ENCODE measurements at places on chromosomes 5 and 9. TPM values are rescaled to one million over a fixed set of nuclear protein-coding genes. Genes with fewer than 3 reads are reported as not detected.

DNA sequence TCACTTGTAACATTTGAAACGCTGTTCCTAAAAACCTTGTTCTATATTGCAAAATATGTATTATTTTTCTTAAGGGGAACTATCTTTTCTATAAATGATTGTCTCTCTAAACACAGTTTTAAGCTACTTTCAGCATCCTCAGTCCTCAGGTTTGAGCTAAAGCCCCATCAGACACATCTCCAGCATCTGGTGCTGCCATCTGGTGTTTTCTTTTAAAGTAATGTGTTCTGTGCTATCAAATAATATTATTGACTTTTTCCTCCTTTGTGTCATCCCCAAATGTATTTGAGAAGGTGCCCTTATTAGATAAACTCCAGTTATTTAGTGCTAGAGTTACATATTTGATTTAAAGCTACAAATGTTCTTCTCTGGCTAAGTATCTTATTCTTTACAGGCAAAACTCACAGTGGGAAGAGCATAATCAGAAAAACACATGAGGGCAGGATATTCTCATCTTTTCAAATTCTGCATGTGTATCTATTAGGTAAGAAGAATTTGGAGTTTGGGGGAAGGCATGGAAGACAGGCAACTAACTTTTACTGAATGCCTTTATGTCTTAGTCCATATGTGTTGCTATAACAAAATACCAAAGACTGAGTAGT, 27.5 kb downstream of the ZNF474 start:
- no peak overlapping the region for H3K4me3 ChIP-seq
- H3K4me1 ChIP-seq = no peaks in the 10 kb centered on the region
- H3K27me3 ChIP-seq = no peaks in the 10 kb centered on the region
- no peaks in the 10 kb centered on the region for H3K36me3 ChIP-seq

DNA sequence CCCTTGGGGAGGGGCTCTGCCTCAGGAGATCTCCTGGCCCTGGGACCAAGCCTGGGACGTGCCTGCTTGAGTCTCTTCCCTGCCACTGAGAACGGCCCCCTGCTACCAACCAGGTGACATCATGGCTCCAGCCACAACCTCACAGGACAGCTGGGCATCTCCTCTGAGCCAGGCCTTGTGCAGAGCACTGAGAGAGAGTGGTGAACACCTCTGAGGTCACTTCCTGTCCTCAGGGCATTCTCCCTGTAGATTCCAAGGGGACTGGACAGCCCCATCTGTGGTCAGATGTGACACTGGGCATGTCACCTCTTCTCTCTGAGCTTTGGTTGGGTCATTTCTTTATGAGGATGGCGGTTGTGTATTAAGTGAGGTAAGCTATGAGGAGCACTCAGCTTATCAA, 172.0 kb downstream of the MELK start:
- no peak for DNase-seq
- no peaks in the 10 kb centered on the region for H3K27me3 ChIP-seq
- H3K4me1 ChIP-seq = no peaks in the 10 kb centered on the region
- H3K4me3 ChIP-seq = no peak overlapping the region

GRCh38 chr9:124370896-124371582, 44.2 kb downstream of the PSMB7 start:
- no peaks in the 10 kb centered on the region for H3K4me1 ChIP-seq
- H3K27ac ChIP-seq = no peak overlapping the region
- H3K4me3 ChIP-seq = no peak overlapping the region

DNA sequence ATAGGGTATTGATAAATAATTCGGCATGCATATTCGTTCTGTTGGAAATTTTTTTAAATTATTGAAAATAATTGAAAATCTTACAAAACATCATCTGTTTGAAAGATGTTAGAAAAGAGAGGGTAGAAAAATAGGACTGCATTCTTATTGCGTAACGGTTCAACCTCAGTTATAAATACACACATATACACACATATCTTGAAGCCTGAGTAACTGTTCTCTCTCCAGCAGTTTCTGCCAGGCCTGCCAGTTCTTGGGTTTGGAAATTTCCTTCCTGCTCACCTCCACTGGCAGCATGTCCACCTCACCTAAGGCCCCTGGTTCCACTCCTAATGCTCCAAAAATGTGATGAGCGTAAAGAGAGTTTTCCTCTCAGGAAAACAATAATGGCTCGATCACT, 9.1 kb downstream of the SPATA31E1 start:
- H3K4me1 ChIP-seq = no peaks in the 10 kb centered on the region
- H3K36me3 ChIP-seq = no peaks in the 10 kb centered on the region
- no peak for DNase-seq
- no peaks in the 10 kb centered on the region for H3K27me3 ChIP-seq

GRCh38 chr5:132459983-132460838, 30.4 kb downstream of the IRF1 start:
- H3K27ac ChIP-seq = no peak overlapping the region
- no peak for DNase-seq
- H3K36me3 ChIP-seq = peaks cover 5% of the 10 kb centered on the region
- no peaks in the 10 kb centered on the region for H3K27me3 ChIP-seq

- no peak overlapping the region for H3K27ac ChIP-seq
- H3K4me1 ChIP-seq = no peaks in the 10 kb centered on the region
- no peaks in the 10 kb centered on the region for H3K27me3 ChIP-seq
- H3K36me3 ChIP-seq = no peaks in the 10 kb centered on the region
- no peak overlapping the region for H3K4me3 ChIP-seq
Measured at GRCh38 chr9:5191985-5192384, 6.5 kb upstream of the INSL6 start.

GRCh38 chr9:126638571-126639132, 24.9 kb downstream of the LMX1B start:
- no peak overlapping the region for H3K4me3 ChIP-seq
- H3K4me1 ChIP-seq = peaks cover 15% of the 10 kb centered on the region
- no peak overlapping the region for H3K27ac ChIP-seq
- DNase-seq = no peak
- H3K36me3 ChIP-seq = no peaks in the 10 kb centered on the region

DNA sequence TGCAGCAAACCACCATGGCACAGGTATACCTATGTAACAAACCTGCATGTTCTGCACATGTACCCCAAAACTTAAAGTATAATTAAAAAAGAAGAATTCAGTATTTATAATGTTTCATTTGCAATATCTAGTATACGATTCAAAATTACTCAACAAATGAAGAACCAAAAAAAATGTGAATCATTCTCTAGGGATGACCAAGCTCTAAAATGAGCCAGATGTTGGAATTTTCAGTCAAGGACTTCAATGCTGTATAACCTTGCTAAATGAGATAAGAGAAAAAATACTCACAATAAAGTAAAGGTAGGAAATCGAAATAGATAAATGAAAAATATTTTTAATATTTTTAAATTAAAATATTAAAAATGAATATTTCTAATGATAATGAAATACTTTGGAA, 108.7 kb upstream of the ADRA1B start:
- H3K4me3 ChIP-seq = no peak overlapping the region
- DNase-seq = no peak
- H3K4me1 ChIP-seq = no peaks in the 10 kb centered on the region
- no peak overlapping the region for H3K27ac ChIP-seq

GRCh38 chr9:130922893-130923610, 16.0 kb downstream of the FIBCD1 start:
- H3K4me3 ChIP-seq = no peak overlapping the region
- no peaks in the 10 kb centered on the region for H3K4me1 ChIP-seq
- no peak for DNase-seq
- H3K27me3 ChIP-seq = no peaks in the 10 kb centered on the region
- H3K36me3 ChIP-seq = no peaks in the 10 kb centered on the region

DNA sequence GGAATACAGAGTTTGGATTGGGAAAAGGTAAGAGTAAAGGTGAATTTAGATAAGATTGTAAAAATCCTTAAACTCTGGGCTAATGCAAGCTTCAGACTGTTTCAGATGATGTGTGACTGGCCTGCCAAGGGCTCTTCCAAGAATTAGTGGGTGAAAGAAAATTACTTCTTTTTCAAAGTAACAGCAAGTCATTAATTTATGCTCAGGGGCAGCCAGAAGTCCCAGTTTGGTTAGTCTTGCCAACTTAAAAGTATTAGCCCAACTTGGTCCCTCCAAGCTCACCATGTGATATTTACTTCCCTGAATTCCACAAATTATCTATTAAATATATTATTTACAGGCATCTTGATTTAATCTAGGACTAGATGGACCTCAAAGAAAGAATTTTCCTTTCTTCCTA, 947.8 kb downstream of the NR2F1-AS1 start:
- no peak overlapping the region for H3K4me3 ChIP-seq
- no peak overlapping the region for H3K27ac ChIP-seq
- H3K27me3 ChIP-seq = no peaks in the 10 kb centered on the region
- no peaks in the 10 kb centered on the region for H3K36me3 ChIP-seq

DNA sequence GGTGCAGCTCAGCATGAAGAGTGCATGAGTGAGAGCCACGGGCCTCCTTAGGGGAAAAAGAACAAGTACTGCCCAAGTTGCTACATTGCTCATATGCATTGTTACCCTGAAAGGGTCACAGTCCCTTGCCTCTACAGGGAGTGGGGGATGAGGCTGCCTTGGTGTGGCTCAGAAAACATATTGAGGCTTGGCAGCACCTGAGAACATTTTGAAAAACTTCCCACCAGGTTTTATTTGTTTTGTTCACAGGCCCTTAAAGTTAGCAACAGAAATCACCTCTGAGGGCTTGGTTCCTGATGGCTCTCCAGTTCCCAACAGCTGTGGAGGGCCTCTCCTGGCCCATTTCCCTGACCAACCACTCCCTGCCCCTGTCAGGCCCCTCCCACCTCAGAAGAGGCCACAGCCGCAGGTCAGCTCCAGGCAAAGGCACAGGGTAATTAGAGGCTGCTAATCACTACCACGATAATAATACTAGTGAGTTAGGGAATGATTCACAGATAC, 90.7 kb upstream of the ADRA1B start:
- H3K27ac ChIP-seq = peak overlapping the region; percentile 40
- no peaks in the 10 kb centered on the region for H3K27me3 ChIP-seq
- no peaks in the 10 kb centered on the region for H3K36me3 ChIP-seq

The IPO11 gene
- total RNA-seq = 24.6 TPM

The STX17 gene
- total RNA-seq = 18.8 TPM

The FOXI1 gene
- total RNA-seq = not detected

The C5orf63 gene
- total RNA-seq = 1.7 TPM

All from right atrium auricular region (tissue), 2 donors.